ENCODE measurements at places on chromosomes 13 and 19.

- DNase-seq = peak; percentile 54
These were observed 38.0 kb upstream of the C13orf42 start for GRCh38 chr13:51148952-51149573.

- DNase-seq = no peak
These were observed 14.8 kb downstream of the AXL start for GRCh38 chr19:41233748-41234240.

DNA sequence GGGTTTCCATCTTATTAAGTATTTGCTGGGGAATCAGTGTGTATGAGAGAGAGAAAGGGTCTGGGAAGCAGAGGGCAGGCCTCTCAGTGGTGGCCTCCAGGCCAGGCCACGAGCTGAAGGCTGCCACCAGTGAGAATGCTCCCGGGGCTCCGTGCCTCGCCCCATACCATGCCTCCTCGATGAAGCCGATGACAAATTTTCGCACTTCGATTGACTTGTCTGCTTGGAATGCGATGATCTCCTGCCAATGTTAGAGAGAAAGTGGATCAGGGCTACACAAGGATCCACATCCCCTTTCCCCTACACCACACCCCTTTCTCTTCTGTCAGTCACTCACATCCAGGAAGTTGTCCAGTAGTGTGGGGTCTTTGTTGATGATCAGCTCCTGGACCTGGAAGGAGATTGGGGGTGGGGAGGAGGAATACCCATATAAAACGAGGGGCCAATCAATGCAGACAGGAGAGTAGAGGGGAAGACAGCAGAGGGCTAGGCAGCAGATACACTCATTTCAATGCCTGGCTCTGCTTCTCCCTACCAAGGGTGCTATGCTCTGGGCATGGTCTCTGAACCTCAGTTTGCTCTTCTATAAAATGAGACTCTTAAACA is 10.7 kb downstream of the SYMPK start:
- no peak for DNase-seq

- DNase-seq = no peak
These were observed 2.8 kb upstream of the RAX2 start for GRCh38 chr19:3774621-3775373.

GRCh38 chr19:1028062-1028926 is 1.9 kb downstream of the CNN2 start:
- DNase-seq = peak; percentile 46

GRCh38 chr13:73777134-73777533 is 357.1 kb downstream of the KLF12 start:
- DNase-seq = no peak

DNA sequence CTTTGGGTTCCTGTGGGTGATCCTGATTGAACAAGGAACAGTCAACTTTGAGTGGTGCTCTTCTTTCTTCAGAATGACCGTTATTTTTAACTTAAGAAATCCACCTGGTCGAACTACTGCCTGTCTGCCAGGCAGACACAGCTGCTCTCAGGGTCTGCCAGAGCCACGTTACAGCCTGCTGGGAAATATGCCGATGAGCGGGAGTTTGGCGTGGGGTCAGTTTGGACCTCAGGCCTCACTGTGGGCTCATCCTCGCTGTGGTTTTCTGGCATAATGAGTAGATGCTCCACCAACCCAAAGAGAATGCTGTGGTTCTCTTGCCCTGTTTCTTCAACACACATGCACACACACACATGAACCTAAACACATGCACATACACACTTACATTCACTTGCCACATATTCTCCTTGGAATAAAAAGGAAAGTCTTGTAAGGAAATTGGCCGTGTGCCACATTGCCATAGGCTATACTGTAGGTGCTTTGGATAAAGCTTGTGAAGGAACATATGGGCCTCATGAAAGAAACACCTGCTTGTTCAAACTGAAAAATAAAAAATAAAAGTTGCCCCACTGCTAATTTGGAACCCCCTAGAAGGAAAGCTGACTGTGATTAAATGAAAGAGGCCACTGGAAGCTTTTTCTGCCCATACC is 598.7 kb upstream of the KLF12 start:
- DNase-seq = peak; percentile 30

GRCh38 chr19:18488838-18489626 is 32.8 kb downstream of the ELL start:
- peak; percentile 44 for DNase-seq

DNA sequence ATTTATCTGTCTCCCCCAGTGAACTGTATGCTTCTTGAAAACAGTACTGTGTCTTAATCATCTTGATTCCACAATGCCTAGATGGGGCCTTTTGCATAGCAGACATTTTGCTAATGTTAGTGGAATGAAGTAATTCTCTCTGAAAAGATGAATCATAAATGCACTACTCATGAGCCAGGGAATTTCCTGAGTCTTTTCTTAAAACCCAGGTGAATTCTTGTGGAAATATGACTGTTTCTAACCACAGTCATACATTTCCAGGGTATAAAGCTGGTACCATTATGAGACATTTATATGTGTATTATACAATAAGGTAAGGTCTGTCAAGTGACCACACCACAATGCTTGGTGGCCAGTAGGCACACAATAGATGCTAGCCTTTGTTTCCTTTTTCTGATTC is 5.5 kb upstream of the KCTD4 start:
- DNase-seq = no peak

DNA sequence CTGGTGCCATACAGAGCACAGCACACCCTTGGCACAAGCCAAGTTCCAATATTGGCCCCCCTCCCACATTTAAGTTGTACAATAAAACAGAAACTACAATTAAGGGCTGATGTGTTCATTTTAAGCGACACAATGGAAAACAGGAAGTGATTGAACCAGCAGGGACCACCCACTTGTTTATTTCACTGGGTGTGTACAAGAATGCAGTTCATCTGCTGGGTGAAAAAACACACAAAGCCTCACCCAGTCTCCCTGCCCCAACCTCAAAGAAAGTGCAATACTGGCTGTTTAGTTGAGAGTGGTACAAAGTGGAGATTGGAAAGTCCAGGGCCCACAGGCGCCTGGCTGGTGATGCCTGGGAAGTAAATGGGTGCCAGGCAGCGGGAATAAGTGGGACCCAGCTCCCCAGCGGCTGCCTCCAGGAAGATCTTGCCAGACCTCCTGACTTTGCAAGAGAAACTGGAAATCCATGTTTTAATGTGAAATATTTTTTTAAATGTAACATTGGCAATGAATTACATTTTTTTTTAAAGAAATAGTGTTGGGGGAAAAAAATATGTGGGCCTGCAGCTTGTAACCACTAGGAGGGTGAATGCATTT is 322.1 kb downstream of the ZNF536 start:
- DNase-seq = no peak

GRCh38 chr19:40528533-40529092 is 48.1 kb upstream of the SHKBP1 start:
- no peak for DNase-seq

GRCh38 chr19:18593367-18594095 is 4.9 kb downstream of the REX1BD start:
- no peak for DNase-seq

DNA sequence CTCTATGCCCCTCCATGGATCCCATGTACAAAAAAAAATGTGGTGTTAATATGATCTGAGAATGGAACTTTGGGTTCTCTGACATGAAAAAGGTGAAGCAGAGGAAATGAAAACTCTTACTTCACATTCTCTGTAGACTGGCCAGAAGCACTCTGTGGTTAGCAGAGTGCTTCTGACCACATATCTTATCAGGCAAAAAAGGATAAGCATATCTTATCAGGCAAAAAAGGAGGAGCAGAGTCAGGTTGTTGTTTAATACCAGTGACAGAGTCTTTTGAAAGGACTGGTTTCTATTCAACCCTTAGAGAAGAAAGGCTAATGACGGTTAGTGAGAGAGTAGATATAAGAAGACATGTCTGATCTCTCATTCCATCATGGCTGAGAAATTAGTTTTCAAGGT is 1404.8 kb downstream of the SLITRK1 start:
- no peak for DNase-seq

DNA sequence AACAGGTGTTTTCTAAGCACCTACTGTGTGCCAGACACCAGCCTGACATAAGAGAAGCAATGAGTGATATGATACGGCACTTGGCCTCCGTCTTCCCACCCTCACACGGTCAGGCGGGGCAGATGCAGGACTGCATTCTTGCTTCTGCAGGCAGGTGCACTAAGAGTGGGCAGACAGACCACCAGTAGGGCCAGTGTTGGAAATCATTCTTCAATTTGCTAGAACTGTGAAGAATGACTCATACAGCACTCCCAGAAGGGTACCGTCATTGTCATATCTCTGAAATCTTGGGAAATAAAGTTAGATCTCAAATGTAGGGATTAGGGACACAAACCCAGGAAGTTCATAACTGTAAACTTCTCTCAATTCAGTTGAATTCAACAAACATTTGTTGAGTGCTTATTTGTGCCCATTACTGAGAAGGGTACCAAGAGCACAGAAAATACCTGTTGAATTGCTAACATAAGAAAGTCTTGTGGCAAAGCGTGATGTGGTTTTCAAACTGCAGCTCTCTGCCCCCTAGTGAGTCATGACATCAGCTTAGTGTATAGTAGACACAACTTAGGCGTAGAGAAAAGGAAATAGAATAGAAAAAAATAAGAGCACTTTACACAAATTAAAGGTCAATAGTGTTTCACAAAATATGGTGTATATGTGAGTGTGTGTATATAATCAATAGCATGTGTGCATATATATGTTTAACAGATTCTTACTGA is 76.1 kb downstream of the TEX26 start:
- DNase-seq = no peak

- DNase-seq = no peak
These were observed 134.7 kb downstream of the KCNRG start for GRCh38 chr13:50149932-50150331.

GRCh38 chr19:12093777-12094176 is 29.2 kb downstream of the ZNF844 start:
- no peak for DNase-seq

GRCh38 chr13:47334173-47334572 is 437.3 kb upstream of the HTR2A start:
- DNase-seq = no peak

DNA sequence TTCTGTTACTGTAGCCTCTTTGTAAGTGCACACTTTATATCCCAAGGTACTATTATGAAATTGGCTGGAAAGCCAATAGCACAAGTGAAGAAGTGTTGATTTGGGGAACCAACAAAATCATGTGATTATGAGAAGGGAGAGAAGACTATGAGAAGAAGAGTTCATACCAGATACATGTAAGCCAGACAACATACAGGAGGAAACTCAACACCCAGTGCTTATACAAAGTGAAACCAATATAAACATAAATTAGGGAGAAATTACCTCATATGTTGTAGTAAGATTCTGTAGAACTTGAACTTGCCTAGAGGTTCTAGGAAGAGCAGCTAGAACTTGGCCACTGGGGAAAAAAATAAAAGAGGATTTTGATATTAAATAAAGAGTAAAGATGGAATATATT is 17.4 kb downstream of the CPB2 start:
- DNase-seq = no peak
